CD4-positive, alpha-beta T cell treated with Interleukin-1 beta for 1 hour (primary cell): ENCODE measurements at places on chromosomes 5 and 9.

DNA sequence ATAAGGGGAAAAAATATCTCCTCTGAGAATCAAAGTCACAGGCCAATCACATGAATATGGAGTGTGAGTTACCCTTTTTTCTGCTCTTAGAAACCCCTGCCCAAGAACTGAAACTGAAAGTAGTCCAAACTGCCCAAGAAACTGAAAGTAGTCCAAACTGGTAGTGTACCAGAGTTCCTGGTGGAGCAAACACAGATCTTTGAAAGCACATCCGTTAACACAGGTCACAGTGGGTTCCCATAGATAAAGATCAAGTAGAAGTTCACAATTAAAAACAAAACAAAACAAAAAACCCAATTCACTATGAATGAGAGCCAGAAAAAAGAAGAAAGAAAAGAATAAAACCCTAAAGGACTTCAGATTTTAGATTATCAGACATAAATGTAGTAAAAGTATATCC, 332.4 kb upstream of the EFNA5 start:
- DNase-seq, result peak; percentile 49

DNA sequence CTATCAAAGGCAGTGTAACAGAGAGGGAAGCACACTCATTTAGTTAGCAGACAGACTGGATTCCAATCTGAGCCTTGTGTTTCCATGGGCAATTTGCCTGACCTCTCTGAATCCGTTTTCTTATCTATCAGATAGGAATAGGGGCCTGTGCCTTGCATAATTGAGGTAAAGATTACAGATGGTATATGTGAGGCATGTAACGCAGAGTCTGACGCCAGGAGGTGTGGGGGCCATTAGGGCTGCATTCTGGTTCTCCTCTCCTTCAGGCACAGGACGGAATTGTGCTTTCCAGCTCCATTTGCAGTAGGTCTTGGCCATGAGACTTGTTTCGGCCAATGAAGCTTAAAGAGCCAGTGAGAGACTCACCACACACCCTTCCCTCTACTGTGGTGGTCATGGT, 97.6 kb downstream of the FRMD3 start:
- DNase-seq, result no peak

DNA sequence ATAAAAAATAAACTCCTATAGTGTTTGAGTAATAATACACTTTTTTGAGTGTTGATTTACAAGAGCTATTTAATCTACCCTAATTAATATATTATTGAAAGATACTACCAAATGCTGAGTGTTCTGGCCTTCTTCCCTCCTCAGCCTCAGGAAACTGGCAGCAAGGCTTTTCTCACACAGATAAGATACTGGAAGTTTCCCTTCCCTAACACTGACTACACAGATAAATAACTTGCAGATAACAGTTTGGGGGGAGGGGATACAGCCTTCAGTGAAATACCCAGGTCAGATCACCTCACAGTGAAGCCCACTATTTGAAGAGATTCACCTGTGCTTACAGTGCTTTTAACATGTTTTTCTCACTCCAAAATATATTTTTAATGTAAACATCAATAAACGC, 1.6 kb upstream of the NIPSNAP3A start:
- DNase-seq, result no peak

DNA sequence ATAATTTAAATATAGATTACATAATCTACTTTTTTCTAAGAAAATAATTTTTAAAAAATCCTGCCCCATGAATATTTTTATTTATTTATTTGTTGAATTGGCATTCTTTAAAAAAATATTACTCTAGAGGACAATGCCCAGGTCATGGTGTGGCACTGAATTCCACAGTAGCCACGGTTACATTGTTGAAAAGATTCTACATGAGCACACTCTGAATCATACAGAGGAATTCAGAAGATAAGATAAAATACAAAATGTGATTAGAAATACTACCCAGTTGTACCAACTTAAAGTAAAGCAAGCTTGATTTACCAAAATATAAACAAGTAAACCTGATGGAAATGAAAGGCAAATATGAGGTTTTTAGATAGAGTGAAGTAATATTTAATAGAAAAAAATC, 183.7 kb downstream of the HCN1 start:
- no peak for DNase-seq

- DNase-seq, result no peak
Measured at GRCh38 chr5:168978015-168978414, 322.9 kb downstream of the SLIT3 start.

DNA sequence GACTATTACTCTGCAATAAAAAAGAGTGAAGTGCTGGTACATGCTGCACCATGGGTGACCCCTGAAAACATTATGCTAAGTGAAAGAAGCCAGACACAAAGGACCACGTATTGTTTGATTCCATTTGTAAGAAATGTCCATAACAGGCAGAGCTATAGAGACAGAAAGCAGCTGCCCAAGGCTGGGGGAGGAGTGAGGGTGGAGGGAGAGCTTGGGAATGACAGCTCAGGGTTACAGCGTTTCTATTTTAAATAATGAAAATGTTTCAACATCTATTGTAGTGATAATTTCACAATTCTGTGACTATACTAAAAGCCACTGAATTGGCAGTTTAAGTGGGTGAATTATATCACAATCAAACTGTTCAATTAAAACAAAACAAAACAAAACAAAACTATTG, 81.7 kb downstream of the MYO10 start:
- DNase-seq, result no peak

- no peak for DNase-seq
Measured at GRCh38 chr9:6779417-6780241, 21.9 kb downstream of the KDM4C start.

- no peak for DNase-seq
Measured at GRCh38 chr5:104573949-104574709, 1011.5 kb upstream of the NUDT12 start.

GRCh38 chr9:104914466-104914865, 13.5 kb downstream of the ABCA1 start:
- DNase-seq, result no peak

DNA sequence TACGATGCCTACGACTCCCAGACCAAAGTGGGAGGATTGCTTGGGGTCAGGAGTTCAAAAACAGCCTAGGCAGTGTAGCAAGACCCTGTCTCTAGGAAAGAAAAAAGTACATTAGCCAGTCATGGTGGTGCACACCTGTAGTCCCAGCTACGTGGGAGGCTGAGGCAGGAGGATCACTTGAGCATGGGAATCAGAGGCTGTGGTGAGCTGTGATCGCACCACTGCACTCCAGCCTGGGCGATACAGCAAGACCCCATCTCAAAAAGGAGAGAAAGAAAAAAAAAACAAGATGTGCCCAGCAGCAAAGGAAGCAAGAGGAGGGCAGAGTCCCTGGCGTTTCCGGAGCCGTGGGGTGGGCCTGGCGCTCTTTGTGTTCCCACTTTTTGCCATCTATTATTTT, 79.4 kb upstream of the CACNA1B start:
- DNase-seq, result no peak

- no peak for DNase-seq
Measured at GRCh38 chr9:17322882-17323864, 188.3 kb downstream of the CNTLN start.

DNA sequence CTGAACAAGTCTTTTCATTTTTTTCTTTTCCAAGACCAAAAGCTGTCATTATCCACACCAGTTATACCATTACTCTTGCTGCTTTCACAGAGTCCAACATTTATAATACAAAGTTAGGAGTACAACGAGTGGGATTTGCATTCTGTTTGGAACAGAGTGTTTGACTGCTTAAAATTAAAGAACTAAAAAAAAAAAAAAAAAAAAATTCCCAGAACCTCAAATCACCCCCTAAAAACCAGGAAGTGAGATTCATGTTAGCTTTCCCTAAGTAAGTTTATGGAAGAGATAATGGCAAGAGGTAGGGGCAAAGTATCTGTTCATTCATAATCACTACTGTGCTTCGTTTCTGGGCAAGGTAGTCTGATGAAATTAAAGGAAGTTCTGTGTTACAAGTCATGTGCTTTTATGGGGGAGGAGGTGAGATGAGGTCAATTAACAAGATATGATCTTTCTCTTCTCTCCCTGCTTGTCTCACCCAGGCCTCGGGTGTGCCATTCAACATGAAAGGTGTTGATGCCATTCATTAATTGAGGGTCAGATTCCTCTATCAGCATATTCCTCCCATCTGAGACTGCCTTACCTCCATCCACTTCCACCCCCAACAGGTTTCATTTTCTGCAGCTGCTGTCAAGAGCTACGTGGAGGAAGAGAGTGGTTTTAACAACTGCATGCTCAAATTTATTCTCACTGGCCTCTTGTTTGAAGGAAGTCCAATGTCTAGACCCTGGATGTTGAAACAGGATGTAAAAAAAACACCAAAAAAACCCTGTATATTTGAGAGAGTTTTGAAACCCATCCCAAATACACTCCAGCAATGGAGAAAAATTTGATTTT, 58.1 kb downstream of the MARCHF3 start:
- peak; percentile 43 for DNase-seq

GRCh38 chr9:137575364-137575715, 3.4 kb downstream of the DPH7 start:
- DNase-seq, result no peak
